ENCODE measurements at places on chromosomes 4 and X.

GRCh38 chr4:4477391-4477790 is 64.5 kb downstream of the STX18 start:
- no peak for DNase-seq

GRCh38 chr4:122876456-122876855 is 45.9 kb downstream of the NUDT6 start:
- DNase-seq, result no peak

DNA sequence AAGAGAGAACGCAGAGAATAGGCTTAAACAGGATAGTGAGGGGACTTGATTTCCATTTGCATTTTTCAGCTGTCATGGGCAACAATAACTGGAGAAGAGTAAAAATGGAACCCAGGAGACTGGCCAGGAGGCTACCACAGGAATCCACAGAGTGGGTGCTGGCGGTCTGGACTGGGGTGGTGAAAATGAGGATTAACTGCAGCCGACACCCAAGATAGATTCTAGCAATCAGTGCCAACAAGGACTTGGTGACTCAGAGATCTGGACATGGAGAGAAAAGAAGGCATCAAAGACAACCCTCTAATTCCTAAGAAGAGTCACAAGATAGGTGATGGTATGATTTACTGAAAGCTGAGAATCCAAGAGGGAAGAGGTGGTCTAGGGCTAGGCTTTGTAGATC is 102.8 kb downstream of the ATP8A1 start:
- DNase-seq, result no peak

DNA sequence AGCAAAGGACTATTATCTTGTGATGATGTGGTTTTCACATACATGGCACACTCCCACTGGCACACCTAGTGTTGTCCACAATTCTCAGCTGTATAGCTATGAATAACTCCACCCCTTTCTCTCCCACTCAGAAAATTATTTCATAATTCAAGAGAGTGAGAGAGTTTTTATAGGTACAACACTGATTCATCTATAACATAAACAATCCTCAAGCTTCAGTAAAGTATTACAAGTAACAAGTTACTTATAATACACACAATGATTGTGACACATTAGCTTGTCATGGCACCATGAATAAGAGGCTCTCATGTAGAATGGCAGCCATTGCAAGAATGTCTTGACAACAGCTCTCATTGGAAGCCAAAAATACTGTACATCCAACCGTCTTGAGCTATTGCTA is 43.9 kb downstream of the RAB40A start:
- no peak for DNase-seq

GRCh38 chrX:13515211-13515930 is 54.0 kb upstream of the EGFL6 start:
- DNase-seq, result no peak

DNA sequence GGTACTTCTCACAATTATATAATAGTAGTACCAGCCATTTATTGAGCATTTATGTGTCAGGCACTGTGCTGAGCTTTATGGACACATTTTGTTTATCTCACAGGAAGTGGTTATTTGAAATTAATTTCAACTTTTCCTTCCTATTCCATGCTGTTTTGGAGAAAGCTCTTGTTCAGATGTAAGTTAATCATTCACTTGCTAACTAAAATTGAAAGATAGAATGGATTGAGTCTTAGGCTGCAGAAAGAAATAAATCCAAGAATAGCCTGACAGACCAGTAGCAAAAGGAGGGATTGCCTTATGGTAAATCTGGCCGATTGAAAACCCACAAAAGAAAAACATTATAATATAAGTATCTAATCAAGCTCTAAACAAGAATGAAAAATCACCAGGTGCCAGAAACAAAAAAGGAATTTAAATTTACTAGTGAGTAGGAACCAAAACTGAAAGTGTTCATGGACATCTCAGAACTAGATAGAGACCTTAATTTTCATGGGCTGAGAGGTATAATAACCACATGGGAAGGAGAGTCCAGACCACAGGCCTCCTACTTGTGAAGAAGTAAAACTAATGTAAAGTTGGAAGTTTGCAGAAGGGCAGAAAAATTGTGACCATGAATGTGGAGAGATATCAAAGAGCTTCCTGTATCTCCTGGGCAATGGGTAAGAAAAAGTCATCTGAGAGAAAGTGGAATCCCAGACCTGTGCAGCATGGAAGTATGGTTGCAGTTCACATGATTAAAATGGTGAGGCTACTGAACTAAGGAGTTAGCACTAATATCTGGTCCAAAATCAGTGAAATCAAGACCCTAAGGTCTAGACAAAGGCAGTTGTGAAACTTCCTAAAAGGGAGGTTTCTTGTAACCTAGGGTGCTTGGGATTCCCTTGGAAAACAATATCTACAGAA is 38.0 kb downstream of the RADX start:
- no peak for DNase-seq

GRCh38 chr4:143482840-143483239 is 30.7 kb upstream of the SMARCA5 start:
- no peak for DNase-seq

- no peak for DNase-seq
Observed at GRCh38 chrX:13082206-13083065, 38.0 kb upstream of the FAM9C start.

- DNase-seq, result no peak
Observed at GRCh38 chr4:20625426-20625825, 74.8 kb upstream of the PACRGL start.
